Activated T-helper 9 cell treated with anti-CD3 and anti-CD28 coated beads, Interleukin-2, amount 50 U/mL, for 16 hours (primary cell): ENCODE measurements at places on chromosomes 12 and 14.

DNA sequence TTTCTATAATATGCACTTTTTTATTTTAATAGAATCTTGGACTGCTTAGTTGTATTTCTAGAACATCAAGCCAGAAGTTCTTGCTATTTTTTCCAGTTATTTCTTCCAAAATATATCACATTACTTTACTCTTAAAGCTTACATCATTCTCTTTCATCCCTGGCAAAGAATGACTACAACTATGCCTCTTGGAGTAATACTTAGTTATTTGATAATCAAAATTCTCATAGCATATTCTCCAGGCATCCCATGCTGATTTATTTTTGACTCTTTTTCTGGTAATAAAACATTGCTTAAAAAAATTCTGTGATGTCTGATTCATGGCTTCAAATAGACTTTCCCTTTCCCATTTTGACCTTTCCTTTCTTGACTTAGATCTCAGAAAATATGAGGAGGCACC lies 118.7 kb upstream of the TSPAN8 start:
- no peak for DNase-seq

DNA sequence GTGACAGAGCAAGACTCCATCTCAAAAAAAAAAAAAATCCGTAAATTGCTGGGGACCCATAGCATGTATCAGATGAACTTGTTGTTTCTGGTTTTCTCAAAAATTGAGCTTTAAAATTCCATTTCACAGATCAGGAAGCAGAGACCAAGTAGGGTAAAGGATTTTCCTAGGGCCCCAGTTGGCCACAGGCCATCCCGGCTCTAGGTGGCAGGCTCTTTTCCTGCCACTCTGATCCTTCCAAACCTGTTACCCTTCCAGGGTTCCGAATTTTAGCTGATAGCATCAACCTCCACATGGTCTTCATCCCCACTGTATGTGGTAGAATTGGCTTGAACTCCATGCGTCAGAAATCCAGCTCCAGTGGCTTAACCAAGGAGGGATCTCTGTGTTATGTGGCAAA lies 36.1 kb upstream of the BDKRB2 start:
- no peak for DNase-seq

- DNase-seq, result no peak
Observed at GRCh38 chr14:34619471-34619870, 10.5 kb downstream of the SNX6 start.

DNA sequence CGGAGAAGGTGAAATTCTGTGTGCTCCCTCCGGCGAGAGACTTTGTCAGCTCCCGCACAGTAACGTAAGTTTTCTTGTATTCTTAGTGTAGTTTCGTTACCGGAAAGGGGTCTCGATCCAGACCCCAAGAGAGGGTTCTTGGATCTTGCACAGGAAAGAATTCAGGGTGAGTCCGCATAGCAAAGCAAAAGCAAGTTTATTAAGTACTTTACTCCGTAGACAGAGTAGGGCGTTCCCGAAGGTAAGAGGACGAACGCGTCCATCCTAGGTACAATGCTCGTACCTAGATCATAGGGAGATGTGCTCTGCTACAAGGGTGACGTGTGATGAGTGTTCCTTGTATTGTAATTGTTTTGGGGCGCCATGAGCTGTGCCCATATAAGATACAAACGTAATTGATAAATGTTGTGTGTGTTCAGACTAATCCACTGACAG lies 293 bp downstream of the IFI27L1 start:
- DNase-seq, result no peak

DNA sequence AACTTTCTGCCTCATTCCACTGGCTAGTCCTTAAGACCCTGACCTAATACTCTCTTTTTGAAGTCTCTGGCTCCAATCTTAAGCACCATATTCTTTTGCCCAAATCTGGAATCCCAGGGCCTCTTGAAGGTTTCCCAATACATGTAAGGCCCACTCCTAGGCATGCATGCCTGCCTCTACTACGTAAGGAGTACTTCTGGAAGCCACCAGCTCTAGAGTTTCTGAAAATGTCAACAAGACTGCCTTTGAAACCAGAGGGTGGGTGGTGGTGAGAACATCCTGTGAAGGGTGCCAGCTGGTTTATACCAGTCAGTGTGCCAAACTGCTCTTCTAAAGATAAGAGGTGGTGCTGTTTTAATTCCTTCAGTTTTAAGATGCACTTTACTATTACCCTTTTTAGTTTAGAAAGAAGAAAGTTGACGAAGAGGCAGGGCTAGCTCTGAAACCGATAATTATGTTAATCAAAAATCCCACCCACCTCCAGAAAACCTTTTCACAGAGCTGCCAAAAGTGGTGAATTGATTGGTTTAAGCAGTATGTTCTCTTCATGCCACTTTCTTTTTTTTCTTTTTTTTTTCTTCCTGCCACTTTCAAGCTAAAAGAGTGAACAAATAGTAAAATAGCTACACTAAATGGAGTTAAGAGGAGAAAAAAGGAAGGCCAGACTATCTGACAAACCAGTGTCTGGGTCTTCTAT lies 8.7 kb upstream of the WDR89 start:
- DNase-seq, result no peak

- DNase-seq, result no peak
Observed at GRCh38 chr14:31827325-31827724, 249.8 kb upstream of the ARHGAP5 start.

DNA sequence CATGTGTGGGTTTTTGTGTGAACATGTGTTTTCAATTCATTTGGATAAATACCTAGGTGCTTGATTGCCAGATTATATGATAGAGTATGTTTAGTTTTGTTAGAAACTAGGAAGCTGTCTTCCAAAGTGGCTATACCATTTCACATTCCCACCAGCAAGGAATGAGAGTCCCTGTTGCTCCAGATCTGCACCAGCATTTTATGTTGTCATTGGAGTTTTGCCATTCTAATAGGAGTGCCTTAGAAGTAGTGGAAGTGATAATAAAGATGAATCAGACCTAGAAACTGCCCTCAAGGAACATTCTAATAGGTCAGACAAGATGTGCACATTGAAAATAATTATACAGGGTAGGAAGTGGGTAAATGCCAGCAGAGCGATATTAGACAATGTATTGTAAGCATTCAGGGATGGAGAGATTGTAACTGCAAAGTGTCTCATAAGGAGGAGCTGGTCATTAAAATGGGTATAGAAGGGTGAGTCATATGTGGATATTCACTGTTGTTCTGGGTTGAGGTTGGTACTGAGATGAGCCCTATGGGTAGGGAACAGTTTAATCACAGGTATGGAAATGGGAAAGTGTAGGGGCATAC lies 71.4 kb downstream of the MNAT1 start:
- no peak for DNase-seq

- peak; percentile 62 for DNase-seq
Observed at GRCh38 chr14:20857630-20858261, 33.4 kb upstream of the RNASE3 start.

DNA sequence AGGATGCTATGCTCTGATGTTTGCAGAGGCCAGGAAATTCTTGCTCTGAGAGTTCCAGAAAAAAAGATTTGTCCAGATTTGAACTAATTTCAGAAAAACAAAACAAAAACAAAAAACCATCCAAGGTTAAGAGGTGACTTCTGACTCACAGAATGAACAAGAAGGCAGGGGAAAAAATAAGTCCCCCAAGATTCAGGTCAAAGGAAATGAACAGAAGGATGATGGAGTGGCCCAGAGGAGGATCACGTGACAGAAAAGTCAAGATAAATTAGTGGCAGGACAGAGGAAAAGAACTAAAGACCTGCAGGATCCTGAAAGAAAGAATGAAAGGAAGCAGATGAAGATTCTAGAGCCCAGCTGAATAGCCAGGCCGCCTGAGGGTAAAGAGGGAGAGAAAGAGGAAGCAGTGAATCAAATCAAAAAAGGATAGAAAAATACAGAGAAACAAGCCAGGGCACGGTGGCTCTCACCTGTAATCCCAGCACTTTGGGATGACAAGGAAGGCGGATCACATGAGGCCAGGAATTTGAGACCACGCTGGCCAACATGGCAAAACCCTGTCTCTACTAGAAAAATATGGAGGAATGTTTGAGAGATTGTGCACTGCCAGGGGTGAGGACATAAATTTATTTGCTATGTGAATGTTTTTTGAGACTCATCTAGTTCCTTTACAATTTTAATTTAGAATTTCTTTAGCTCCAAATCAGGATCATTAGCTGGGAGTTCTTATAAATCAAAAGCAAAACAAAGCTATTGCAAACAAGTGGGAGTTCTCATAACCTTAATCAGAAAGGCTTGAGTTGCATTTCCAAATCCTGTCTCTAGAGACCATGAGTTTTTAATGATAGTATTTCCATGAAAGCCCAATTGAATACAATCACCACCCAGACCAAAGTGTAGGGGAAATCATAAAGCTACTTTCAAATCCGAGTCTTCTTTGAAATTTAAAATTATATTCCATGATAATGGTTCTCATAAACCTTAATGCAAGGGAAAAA lies 217.1 kb upstream of the PLEKHG7 start:
- no peak for DNase-seq

- DNase-seq, result no peak
Observed at GRCh38 chr12:110090266-110091135, 33.7 kb upstream of the IFT81 start.

DNA sequence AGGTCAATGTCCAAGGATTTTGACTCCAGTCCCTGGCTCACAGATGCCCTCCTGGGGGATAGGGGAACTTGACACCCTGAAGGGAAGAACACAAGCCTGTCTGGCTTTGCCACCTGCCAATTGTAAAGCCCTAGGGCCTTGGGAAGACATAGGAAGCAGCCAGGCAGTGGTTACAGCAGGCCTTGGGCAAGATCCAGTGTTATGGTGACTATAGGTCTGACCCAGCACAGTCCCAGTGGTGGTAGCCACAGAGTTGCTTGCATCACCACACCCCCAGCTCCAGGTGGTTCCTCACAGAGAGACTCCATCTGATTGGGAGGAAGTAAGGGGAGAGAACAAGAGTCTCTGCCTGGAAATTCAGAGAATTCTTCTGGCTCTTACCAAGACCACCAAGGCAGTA lies 24.2 kb downstream of the OR6C68 start:
- no peak for DNase-seq

DNA sequence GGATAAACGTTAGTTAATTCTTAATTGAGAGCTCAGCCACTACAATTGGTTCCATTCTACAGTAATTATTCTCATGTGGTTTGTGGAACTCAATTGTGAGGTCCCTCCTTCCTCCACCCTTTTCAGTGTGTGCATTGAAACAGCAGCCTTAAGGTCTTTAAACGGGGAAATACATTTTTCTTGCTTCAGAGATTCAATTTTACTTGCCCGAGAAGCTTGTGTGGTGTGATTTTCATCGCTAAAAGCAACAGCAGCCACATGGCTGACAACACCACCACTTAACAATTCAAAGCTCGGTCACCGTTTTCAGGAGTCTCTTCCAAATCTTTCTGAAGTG lies 733 bp upstream of the PPFIBP1 start:
- no peak for DNase-seq

GRCh38 chr14:60301685-60302084 lies 52.7 kb downstream of the PPM1A start:
- DNase-seq, result no peak

DNA sequence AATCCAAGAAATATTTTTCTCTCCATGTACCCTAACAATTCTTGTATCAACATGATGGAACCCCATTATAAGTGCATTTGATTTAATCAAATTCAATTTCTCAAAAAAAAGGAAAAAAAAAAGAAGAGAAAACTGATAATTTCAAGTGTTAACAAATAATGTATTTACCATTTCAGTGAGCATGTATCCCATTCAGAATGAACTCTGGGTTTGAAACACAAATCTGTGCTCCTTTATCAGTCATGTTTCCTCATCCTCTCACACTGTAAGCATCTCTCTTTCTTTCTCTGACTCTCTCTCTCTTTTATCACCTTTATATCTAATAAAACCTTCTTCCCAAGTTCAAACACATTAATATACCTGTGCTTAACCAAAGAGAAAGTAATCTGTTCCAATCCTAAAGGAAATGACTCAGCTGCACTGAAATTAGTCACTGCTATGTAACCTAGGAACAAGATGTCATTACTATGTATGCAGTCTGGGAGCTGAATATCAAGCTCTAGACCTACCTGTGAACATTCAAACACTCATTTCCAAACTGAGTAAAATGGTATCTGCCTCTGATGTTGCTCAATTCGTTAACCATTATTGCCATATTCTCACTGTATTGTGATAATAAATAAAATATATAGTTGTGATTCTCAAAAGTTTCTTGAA lies 135.0 kb upstream of the LRIG3 start:
- DNase-seq, result no peak

- DNase-seq, result no peak
Observed at GRCh38 chr12:85280165-85280983, at the start of gene ALX1. ALX1 (plus strand) TSS chr12:85280220; CDS start chr12:85280262, 42 bp downstream.
